ENCODE measurements at places on chromosomes 12 and 14.
A peak's percentile ranks its signal among the peaks of the same experiment; 100 is the strongest.

DNA sequence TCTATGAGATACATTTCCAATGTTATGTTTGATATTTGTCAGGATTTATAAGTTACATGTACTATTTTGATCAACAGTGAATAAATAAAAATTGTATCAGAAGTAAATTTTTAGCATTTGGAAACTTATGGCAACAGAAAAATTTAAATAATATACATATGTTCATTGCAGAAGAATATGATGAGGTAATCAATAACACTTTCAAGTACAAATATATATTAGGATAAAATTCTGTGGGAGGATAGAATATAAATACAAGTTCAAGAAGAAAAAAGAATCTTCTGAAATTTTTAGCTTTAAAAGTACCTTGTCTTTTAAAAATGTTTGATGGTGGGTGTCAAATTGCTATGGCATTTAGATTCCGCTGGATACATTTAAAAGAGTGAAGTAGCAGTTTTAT is 102.8 kb upstream of the MUCL1 start:
- no peak for DNase-seq

GRCh38 chr14:61379639-61380184 is 58.3 kb downstream of the PRKCH start:
- DNase-seq = no peak

GRCh38 chr12:2309647-2310046 is 256.9 kb downstream of the CACNA1C start:
- DNase-seq = no peak

- DNase-seq = no peak
Observed at GRCh38 chr14:67673451-67673850, 981 bp downstream of the VTI1B start.

DNA sequence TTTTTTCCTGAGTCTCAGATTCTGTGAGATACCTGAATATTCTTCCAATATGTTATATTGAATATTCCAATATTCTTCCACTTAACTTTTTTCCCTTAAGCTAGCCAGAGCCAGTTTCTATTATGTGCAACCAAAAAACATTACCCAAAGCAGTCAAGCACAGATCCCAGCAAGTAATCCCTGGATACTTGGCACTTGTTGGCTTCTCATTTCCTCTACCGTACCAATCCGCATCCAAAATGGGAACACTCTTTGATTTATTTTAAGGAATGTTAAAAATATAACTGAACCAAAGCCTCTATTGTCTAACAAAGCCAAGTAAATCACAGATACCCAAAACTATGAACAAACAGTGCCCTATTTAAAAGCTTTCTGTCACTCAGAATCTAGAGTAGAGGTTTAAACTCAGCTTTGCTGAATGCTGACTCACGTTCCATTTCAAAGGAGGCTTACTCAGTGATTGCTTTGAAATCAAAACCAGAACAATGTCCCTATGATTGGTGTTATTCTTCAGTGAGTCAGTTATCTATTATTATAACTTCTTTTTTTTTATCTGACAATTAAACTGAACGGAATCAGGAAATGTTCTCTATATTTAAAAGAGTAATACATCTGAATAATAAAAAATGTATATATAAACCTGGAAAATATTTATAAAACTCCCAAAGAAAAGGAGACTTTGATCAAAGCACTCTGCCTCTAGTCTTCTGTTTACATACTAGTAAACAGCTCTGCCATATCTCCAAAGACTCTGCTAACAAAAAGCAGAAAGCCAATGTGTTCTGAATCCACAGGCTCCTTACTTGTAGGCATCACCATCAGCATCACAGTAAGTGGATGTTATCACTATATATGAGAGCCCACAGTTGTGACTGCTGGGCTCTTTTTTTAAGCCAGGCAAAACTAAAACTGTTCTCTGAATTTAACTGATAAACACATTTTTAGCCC is 360.8 kb downstream of the CCDC91 start:
- no peak for DNase-seq

DNA sequence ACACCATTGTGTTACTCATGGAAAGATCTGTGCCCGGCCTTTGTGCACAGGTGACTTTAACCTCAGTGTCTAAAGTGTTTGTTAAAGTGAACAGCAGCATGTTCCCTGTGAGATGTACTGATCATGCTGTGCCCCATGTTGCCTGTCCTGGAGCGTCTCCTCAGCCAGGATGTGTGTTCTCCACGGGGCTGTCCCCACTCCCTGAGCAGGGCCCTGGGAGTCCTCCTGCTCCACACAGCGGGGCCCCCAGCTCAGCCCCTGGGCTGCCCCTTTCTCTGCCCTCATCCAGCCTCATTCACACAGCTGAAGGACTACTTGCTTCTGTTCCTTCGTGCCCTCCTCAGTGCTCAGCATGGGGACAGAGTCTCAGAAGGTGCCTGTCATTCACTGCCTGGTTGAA is 131.5 kb downstream of the SLC38A6 start:
- DNase-seq = no peak

DNA sequence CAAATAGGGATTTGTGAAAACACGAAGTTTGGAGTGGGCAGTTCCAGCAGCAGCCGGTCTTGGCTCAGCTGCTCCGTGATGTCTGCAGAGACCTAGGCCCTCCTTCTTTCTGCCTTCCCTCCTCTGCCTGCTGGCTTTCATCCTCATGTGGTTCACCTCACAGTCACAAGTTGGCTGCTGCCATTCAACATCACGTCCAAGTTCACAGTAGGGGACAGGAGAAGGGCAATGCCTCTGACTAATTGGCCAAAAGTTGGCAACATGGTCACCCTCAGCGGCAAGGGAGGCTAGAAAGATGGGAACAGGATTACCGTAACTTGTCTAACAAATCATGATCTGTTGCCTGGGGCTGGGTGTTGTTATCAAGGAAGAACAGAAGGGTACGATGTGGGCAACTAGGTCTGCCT is 7.8 kb upstream of the CACNA2D4 start:
- no peak for DNase-seq

DNA sequence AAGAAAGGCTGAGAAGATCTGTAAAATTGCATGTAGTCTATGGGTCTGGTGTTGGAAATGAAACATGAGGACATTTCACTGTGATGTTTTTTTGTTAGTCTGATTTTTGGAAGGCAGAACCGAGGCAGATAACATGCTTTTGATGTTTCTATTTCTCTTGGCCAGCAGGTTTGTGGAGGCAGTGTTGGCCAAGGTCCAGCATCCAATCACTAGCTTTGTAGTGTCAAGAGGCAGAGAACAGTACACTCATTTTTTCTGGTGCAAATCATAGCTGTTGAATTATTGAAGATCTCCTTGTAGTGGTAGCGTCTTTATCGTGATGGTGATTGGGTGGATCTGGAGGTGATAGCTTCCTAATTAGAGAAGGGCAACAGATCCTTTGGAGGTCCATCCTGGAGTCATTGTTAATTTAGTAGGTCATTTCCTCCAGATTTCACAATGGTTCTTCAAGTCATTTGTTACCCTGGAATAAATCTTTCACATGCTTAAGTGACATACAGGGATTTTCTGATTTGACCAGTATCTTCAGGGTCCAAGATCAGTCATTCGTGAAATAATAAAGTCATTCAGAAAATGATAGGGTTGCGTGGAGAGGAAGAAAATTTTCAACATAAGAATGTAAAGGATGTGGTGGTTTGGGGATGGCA is 252.4 kb upstream of the CPNE8 start:
- DNase-seq = no peak

DNA sequence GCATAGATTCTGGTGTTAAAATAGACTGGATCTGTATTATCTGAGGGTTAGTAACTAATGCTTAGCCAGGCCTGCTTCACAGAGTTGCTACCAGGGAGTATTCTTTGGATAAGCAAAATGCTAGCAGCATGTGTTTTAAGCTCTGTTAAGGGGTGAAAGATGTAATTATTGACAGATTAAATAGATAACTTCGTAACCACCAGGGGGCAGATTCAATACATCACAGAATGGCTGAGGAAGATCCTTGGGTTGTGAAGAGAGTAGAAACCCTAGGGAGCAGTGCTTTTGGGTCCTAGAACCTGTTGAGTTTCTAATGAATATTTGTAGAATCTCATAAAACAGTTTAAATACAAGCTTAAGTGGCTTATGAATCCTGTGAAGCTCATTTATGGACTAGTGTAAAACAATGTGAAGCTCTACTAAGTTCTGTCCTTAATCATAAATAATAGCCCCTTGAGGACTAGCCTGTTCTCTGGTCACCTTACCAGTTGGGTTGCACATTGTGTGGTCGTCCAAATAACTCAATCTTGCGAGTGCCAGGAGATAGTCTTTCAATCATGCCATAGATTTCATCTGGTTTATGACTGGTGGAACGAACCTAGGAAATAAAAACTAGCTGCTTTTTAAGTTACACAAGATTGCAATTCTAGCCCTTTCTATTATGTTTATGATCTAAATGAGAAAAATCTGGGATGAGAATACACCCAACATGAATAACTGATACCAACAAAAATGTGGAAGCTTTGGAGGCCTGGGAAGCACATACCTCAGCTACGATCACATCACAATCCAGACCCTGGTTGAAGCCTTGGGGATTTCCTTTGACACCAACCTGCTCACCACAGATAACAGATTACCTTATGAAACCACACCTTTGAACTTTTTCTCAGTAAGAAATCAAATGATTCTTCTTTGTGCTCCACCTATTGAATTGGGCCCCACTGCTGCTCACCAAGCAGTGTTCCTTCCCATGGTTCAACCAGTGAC is 12.3 kb downstream of the METTL3 start:
- DNase-seq = peak; percentile 48

GRCh38 chr14:29601616-29602015 is 326.0 kb downstream of the PRKD1 start:
- no peak for DNase-seq

Measured in NT2/D1 (cell line).